Activated CD8-positive, alpha-beta T cell treated with anti-CD3 and anti-CD28 coated beads, Interleukin-2, amount 10 ng/mL, durations not matched to agents 7 days and 5 days (primary cell): ENCODE measurements at places on chromosomes 1 and 21. TPM values are rescaled to one million over a fixed set of nuclear protein-coding genes. Genes with fewer than 3 reads are reported as not detected.

Gene RAP1GAP
- 0.13 TPM for total RNA-seq

GRCh38 chr1:94143173-94143808 is 22.3 kb upstream of the ABCA4 start:
- DNase-seq, result no peak

- DNase-seq, result peak; percentile 63
These were observed 748 bp downstream of the PPP1R15B start for GRCh38 chr1:204410688-204411450.

DNA sequence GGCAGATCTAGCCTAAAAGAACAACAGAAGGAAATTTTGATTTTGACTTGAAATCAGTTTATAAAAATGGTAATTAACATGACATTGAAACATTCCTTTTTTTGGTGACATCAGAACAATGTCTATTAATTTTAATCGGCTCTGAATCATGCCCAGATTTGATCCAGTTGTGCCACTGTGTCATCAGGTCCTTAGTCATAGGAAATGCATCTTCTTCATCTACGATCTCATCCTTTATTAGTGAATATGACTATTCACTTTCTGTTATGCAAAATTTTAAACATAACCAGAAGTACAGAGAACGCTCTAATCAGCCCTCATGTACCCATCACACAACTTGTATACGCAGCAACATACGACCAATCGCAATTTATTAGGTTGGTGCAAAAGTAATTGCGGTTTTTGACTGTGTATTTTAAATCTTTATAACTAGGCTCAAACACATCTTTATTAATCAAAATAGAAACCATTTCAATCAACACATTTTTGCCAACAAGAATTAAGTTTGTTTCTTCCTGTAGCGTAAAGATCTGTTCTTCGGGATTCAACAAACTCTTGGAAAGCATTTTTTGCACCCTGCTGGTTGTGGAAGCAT is 40.3 kb upstream of the TLR5 start:
- no peak for DNase-seq

- DNase-seq, result no peak
These were observed 66.4 kb downstream of the PRKAB2 start for GRCh38 chr1:147105909-147106308.

GRCh38 chr1:54944610-54945392 is 35.6 kb upstream of the TMEM61 start:
- peak; percentile 84 for DNase-seq

GRCh38 chr1:242477944-242478343 is 46.6 kb downstream of the PLD5 start:
- no peak for DNase-seq

DNA sequence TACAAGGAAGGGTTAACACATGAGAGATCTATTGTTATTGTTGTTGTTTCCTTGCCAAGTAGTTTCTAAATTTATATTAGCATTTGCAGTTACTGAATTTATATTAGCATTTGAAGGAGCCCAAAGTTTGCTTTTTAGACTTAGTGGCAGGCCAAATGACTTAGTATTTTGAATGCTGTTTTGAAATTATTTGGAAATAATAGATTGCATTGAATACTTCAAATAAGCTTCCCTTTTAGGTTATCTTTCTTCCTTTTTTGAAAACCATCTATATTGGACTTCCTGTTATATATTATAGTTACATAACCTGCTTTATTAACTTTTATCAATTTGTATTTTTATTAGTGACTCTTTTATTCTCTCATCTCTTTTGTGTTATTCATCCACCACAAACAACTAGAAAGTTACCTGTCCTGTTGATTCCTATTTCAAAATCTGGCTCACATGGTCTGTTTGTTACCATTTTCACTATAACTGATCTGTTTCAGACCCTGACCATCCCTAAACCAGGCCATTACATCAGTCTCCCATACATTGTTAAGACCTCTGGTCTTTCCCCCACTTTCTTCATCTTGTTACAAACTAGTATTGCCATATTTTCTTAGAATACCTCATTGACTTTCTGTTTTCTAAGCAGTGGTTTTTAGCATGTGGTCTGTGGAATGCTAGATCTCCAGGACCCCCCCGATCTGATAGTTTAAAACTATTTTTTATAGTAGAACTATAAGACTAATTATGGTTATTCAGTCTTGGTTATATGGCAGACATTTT is 185.2 kb downstream of the RASAL2 start:
- no peak for DNase-seq

GRCh38 chr1:211951856-211952255 is 83.5 kb downstream of the INTS7 start:
- DNase-seq, result peak; percentile 34

Gene TINAGL1
- not detected for total RNA-seq

Gene CLEC20A
- not detected for total RNA-seq
